Activated CD4-positive, alpha-beta memory T cell treated with anti-CD3 and anti-CD28 coated beads for 36 hours (primary cell): ENCODE measurements at places on chromosomes 6 and 20.
A peak's percentile ranks its signal among the peaks of the same experiment; 100 is the strongest.

GRCh38 chr20:49989234-49990065 lies 6.7 kb downstream of the SNAI1 start:
- DNase-seq = no peak

DNA sequence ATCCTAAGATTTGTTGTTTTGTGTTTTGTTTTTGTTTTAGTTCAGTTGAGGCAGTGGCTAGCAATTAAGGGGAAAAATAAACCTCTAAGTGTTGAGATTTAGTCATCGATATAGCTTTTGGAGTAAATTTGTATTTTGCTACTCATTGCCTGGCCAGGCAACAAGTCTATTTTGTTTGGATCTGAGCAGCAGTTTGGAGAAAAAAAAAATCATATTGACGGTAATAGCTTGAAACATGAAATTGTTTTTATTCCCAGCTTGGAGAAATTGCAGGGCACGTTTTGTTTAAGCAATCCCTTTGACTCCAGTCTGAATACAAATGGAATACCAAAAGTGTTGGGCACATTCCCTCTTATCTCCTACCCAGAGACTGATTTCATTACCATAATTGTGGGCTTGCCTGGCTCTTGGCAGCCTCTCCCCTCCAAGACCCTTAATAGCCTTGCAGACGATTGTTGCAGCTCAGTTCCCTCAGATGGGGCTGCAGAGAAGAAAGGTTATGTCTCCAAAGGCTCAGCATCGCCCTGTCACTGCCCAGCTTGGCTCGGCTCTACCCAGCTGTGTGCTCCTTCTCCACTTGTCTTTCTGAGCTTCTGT lies 56.0 kb downstream of the ISM1 start:
- DNase-seq = no peak

GRCh38 chr20:47173596-47174216 lies 182.8 kb downstream of the ZMYND8 start:
- DNase-seq = no peak

DNA sequence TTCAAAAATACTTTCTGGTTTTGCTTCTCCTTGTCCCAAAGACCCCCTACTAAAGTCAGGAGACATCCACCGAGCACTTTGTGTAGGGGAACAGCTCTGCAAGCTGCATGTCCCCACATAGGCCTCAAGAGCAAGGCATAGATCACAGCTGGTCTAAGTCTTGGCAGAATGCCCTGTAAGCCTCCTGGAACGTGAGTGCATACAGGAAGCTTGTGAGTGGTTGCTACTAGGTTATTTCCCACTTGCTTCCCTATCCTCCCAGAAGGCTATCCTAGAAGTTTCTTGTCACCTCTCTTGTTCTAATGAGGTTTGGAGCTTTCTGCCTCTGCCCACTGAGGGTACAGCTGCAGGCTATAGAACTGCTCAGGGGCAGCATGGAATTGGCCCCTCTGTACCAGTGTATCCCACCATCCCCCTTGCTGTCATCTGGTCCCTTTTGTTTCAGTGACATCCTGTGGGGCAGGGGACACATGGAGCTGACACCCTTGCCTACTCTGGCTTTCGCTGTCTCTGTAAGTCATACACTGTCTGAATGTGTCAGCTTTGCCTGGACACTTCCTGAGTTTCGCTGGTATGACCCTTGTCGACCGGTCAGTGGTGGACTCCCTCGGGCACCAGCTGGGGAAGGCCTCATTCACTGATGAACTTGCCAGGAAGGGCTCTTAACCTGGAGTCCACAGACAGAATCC lies 35.6 kb upstream of the KCNK16 start:
- DNase-seq = no peak

GRCh38 chr20:52242237-52243230 lies 51.0 kb upstream of the ZFP64 start:
- no peak for DNase-seq

GRCh38 chr20:753897-754635 lies 14.2 kb downstream of the SLC52A3 start:
- no peak for DNase-seq

GRCh38 chr6:155248008-155249001 lies 15.5 kb upstream of the CLDN20 start:
- DNase-seq = peak; percentile 50

- no peak for DNase-seq
Measured at GRCh38 chr6:132675002-132675401, 16.0 kb upstream of the TAAR1 start.

DNA sequence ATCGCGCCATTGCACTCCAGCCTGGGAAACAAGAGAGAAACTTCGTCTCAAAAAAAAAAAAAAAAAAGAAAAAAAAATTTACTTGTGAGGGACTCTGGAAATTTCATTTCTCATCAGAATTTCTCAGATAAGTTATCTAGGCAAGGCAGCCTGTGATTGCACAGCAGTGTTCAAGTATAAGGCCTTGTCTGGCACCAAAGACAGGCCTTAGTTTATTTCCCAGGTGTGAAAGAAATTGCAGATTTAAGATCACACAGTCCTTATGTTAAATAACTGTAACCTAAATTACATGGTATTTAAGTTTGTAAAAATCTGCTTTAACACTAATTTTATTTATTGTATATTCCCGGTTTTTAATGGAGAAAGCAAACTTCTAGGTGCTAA lies 34.8 kb downstream of the HFE start:
- DNase-seq = no peak

GRCh38 chr6:89605861-89606260 lies 32.7 kb downstream of the LYRM2 start:
- DNase-seq = no peak

DNA sequence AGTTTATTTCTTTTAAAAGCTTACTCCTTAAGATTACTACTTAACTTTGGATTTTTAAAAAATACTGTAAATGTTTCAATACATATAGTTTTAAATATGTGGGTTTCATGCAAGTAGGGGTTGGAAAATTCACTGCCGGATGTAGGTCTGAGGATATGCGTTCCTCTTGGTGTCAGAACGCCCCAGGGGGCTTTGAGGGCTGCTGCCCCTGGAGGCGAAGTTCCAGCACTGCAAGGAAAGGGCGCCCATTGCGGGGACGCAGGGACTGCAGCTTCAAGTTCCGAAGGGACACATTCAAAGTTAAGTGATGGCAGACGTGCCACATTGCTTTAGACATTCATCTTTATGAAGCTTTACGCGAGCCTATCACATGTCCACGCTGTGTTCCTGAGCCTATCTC lies 152.9 kb downstream of the SOD2 start:
- no peak for DNase-seq

- no peak for DNase-seq
Measured at GRCh38 chr6:6891125-6891721, 216.5 kb upstream of the RREB1 start.

DNA sequence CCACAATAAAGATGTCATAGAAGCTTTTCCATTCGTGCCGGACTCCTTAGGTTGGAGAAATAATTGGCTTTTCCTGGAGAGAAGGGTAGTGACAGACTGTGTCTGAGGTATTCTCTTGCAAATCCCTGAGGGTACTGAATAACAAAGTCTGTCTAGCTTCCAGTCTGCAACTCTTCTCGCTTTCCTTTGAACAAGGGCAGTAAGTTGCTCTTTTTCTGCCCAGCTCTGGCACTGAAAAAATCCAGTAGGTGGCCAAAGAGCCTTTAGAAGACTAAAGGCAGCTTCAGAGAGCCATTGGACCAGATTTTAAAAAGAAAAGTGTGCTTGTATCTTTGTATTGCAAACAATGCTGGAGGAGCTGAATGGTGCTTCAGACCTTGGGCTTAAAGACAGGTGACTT lies 20.7 kb upstream of the RREB1 start:
- no peak for DNase-seq

DNA sequence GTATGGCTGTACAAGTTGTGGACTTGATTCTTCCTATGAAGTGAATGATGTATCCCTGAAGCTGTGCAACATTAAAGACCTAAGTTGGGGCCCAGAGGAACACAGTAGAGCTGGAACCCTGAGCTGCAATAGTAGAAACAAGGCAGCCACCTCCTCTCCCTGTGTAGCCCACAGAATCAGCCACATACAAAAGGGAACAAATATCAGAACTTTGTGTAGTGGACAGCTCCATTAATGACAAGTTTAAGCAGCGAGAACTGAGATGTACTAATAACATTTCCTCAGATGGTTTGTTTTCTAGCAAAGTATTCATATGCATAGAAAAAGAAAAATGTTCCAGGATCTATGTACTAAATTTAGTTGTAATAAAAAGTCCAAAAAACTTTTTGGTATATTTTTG lies 19.2 kb downstream of the PHACTR1 start:
- no peak for DNase-seq

DNA sequence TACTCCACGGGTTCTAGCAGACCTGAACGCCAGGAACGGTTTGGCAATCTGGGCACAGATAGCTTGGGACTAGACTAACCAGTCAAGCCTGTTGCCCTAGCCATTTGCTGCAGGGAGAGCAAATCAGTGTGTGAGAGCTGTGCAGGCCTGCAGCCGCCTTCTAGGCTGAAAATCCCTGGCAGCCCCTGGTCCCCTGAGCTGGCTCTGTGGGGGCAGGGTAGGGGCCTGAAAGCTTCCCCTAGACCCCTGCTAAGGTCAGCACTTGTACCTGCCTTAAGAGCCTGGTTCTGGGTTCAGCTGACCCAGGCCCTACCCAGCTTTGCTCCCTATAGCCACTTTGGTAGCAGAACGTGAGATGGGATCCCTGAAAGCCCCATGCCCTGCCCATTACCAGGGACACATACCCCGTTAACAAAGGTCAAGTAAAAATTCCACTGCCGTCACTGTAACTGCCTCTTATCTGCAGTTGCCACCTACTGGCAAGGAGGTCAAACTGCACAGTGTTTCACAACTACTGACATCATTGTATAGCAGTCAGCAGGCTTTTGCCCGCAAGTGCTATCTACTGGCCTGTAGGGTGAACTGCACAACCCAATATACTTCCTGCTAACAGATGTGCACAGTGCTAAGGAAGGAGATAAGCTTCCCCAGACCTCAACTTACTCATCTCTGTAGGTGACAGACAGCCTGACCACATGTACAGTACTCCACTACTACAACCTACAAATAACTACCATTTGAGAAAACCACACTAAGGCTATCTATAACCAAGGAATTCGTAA lies 95.1 kb upstream of the OLIG3 start:
- peak; percentile 75 for DNase-seq

- no peak for DNase-seq
Measured at GRCh38 chr6:24660105-24660504, 6.6 kb downstream of the TDP2 start.

DNA sequence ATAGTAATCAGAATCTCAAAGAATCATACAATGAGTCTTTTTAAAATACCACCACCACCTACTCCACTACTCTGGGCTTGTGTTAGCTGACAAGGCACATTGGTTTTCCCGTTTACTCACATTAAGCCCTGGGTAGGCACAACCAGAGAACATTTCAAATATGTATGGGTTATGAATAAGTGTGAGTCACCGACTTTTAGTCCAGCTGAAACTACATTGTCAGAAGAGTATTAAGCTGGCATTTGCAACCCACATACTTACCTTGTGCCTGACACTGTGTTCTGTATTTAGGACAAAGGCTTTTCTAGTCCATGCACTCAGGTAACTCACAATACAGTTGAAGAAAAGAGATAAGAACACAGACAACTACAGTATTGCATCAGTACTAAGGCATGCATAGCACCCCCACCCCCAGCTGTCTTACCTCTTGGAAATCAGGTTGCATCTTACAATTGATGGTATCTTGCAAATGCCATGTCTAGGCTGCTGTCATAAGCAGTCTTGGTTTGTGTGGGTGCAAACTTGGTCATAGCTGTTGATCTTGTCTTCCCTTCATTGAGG lies 40.3 kb upstream of the AHI1 start:
- peak; percentile 53 for DNase-seq

DNA sequence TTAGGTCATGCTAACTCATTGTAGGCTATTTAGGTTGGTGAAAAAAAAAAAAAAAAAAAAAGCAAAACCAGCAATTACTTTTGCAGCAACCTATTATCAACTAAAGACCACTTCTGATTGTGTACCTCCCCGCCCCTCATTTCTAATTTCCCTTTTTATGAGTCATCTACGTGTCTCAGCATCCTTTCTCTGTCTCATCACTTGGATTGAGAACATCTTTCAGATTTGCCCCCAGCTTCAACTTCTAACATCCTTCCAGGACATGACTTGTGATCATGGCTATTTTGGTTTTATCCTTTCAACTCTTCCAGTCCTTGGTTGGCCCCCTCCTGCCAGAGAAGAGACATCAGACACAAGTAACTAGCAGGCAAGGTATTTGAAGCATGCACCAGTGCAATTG lies 156.7 kb upstream of the CCN2 start:
- DNase-seq = no peak

GRCh38 chr6:44179072-44179536 lies 20.5 kb downstream of the CAPN11 start:
- no peak for DNase-seq

GRCh38 chr6:167005350-167006159 lies 6.4 kb downstream of the CEP43 start:
- no peak for DNase-seq

- no peak for DNase-seq
Measured at GRCh38 chr20:51953731-51954340, 151.5 kb upstream of the SALL4 start.

DNA sequence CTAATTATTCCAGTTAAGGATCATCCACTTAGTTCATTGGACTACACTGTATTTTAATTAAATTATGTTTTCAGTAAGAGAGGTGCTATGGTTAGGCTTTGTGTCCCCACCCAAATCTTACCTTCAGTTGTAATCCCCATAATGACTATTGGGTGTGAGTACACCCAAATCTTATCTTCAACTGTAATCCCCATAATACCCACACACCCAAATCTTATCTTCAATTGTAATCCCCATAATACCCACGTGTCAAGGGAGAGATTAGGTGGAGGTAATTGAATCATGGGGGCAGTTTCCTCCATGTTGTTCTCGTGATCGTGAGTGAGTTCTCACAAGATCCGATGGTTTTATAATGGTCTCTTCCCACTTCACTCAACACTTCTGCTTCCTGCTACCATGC lies 208.0 kb upstream of the PHACTR1 start:
- DNase-seq = no peak

DNA sequence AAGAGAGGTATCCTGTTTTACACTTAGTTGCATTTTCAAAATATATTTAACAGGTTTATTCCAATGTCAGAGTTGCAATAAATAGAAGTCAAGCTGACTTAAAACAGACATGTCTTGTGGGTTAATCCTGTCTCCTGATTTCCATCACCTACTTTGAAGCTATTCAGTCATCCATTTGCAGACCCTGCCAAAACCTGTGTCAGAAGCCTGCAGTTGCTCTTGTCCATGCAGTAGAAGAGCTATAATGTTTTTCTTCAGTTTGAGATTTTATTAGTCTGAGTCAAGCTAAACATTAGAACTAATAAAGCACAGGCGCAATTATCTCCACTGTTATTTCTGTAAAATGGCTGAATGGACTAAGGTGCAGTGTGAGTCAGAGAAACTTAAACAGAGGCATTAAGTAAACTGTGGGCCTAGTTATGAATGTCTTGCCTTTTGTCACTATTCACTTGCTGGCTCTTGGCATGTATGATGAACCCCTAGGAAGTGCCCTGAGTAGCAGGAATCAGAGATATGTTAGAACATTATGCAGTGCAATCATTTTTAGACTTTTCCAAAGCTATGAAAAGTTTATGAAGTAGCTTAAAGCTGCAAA lies 11.0 kb upstream of the HDGFL1 start:
- DNase-seq = no peak
